HCEC 1CT (cell line): ENCODE measurements at places on chromosomes 12 and 14.

DNA sequence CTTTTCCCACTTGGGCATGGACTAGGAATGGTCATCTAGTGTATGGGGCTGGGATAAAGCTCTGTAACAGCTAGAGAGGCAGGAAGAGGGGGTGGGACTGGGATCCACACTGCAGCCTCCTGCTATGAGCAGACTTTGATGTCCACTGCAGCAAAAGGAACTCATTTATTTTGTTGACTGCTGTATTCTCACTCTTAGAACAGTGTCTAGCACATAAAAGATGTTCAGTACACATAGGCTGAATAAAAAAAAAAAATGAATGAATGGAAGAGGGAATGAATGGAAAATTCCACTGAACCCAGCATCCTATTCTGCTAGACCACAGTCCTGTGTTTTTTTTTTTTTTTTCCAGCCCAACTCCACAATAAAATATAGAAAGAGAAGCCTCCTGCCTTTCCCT is 106.2 kb upstream of the NOS1 start:
- no peak for DNase-seq

- no peak for DNase-seq
Measured at GRCh38 chr14:102215576-102216250, 76.0 kb downstream of the WDR20 start.

GRCh38 chr12:65879878-65880277 is 55.6 kb downstream of the HMGA2 start:
- DNase-seq: peak; percentile 92

- no peak for DNase-seq
Measured at GRCh38 chr12:49702676-49703215, 4.5 kb downstream of the FMNL3 start.

- no peak for DNase-seq
Measured at GRCh38 chr14:83744224-83744623, 1785.7 kb upstream of the FLRT2 start.

GRCh38 chr14:65403231-65403630 is 9.3 kb upstream of the FUT8 start:
- DNase-seq: peak; percentile 72
